Muscle of back (tissue), 13 donors: ENCODE measurements at places on chromosomes 3 and 15.

DNA sequence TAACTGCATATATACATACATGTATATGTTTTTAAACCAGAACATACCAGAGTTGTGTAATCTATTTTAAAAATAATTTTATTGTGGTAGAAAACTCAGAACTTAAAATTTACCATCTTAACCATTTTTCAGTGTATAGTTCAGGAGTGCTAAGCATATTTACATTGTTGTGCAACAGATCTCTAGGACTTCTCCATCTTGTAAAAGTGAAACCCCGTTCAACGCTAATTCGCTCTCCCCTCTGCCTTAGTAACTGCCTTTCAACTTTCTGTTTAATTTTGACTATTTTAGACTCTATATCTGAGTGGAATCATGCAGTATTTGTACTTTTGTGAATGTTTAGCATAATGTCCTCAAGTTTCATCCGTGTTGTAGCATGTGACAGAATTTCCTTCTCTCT is 51.8 kb upstream of the SSR3 start:
- DNase-seq, result no peak

GRCh38 chr15:49178497-49178896 is 8.4 kb downstream of the GALK2 start:
- no peak for DNase-seq

- DNase-seq, result no peak
These were observed 68.0 kb upstream of the NDUFB4 start for GRCh38 chr3:120528163-120528562.

GRCh38 chr15:58146749-58147148 is 8.6 kb downstream of the AQP9 start:
- DNase-seq, result peak; percentile 32

- DNase-seq, result no peak
These were observed 2.4 kb downstream of the HACD3 start for GRCh38 chr15:65532738-65533051.

DNA sequence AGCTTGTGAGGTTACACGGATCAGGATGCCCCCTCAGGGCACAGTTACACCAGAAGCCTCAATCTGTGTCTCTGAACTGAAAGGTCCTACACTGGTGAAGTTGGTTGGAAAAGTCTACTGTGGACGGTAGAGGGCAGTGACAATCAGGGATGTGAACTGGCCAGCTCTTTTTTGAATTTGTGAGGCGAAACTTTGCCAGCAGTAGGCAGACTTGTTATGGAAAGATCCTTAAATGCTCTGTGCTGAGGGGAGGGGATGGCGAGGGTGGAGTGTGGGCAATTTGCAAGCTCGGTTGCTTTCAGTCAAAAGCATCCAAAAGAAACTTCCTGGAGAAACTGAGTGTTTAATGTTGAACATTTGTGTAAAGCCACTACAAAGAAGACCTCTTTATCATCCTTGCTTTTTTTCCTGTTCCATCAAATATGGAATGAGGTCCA is 127.4 kb upstream of the ABHD17C start:
- DNase-seq, result peak; percentile 74

DNA sequence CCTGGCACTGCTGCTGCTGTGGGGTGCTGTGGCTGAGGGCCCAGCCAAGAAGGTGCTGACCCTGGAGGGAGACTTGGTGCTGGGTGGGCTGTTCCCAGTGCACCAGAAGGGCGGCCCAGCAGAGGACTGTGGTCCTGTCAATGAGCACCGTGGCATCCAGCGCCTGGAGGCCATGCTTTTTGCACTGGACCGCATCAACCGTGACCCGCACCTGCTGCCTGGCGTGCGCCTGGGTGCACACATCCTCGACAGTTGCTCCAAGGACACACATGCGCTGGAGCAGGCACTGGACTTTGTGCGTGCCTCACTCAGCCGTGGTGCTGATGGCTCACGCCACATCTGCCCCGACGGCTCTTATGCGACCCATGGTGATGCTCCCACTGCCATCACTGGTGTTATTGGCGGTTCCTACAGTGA is 2.1 kb downstream of the GRM2 start:
- DNase-seq, result no peak

- peak; percentile 52 for DNase-seq
These were observed 670 bp upstream of the ATP13A3 start for GRCh38 chr3:194487289-194488054.

DNA sequence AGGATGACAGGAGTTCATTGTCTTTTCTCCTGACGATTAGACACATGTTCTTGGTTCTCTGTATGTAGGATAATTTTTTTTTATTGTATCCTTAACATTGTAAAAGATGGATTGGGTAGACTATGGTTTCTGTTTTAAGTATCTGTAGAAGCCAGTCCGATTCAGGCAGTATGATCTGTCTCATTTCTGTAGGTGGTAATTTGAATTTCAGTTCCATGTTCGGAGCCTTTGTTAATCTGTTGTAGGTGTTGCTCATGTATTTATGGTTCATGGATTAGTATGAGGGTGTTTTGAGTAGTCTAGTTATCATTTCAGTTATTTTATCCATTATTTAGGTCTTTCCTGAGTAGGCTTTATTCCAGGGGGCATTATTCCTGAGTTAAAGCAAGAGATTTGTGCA is 32.4 kb upstream of the MME start:
- DNase-seq, result no peak

DNA sequence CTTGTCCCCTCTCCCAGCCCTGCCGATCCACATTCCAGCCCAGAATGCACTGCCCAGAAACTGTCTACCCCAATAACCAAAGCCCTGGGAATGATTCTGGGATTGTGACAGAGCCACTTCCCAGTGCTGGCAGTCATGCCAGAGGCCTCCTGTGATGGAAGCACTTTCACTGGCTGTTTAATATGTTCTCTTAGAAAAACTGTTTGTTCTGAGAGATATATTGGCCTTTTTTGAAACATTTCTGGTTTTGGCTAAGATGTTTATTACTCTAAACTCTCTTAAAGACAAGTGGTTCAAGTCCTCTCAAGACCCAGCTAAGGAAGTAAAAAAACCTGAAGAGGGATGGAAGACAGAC is 74.0 kb upstream of the HACD2 start:
- no peak for DNase-seq
